ENCODE measurements at places on chromosomes 2 and 18. TPM values are rescaled to one million over a fixed set of nuclear protein-coding genes. Genes with fewer than 3 reads are reported as not detected.

CCDC138 gene
- 14.3 TPM for total RNA-seq

ZC3H6 gene
- total RNA-seq, result 15.3 TPM

CCL20 gene
- 16.2 TPM for total RNA-seq

MC5R gene
- not detected for total RNA-seq

PMAIP1 gene
- total RNA-seq, result 58.7 TPM

CDK5R2 gene
- total RNA-seq, result not detected

OXER1 gene
- 0.23 TPM for total RNA-seq

CABLES1 gene
- 3.8 TPM for total RNA-seq

LRATD1 gene
- total RNA-seq, result not detected

SKOR2 gene
- total RNA-seq, result 0.14 TPM

GPAT2 gene
- 8.4 TPM for total RNA-seq

DAPL1 gene
- total RNA-seq, result not detected

DNA sequence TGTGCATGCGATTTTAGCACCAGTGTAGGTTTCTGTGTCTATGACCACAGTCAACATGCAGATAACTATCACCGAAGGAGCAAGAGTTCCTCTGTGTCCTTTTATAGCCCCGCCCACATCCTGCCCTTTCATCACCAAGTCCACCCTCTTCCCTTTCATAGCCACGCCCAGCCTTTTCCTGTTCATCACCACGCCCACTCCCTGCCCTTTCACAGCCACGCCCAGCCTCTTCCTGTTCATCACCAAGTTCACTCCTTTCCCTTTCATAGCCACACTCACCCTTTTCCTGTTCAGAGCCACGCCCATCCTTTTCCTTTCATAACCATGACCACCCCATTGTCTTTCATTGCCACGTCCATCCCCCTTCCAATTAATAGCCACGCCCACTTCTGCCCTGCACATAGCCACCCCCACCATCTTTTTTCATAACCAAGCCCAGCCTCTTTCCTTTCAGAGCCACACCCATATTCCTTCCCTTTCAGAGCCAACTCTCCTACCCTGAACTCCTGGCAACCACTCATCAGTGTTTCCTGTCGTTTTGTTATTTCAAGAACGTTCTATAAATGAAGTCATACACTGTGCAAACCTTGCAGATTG lies 273.9 kb downstream of the MYT1L start:
- no peaks in the 10 kb centered on the region for H3K27me3 ChIP-seq
- no peak overlapping the region for H3K4me3 ChIP-seq
- peaks cover 17% of the 10 kb centered on the region for H3K4me1 ChIP-seq
- peaks cover 3% of the 10 kb centered on the region for H3K36me3 ChIP-seq

GRCh38 chr2:29110916-29111535 lies 4.2 kb upstream of the CLIP4 start:
- H3K36me3 ChIP-seq, result peaks cover 3% of the 10 kb centered on the region
- H3K4me3 ChIP-seq, result no peak overlapping the region
- DNase-seq, result no peak
- peaks cover 13% of the 10 kb centered on the region for H3K4me1 ChIP-seq

GRCh38 chr18:3692691-3693090 lies 242.7 kb downstream of the TGIF1 start:
- no peak overlapping the region for H3K27ac ChIP-seq
- DNase-seq, result no peak
- no peaks in the 10 kb centered on the region for H3K27me3 ChIP-seq
- peaks cover 6% of the 10 kb centered on the region for H3K4me1 ChIP-seq

DNA sequence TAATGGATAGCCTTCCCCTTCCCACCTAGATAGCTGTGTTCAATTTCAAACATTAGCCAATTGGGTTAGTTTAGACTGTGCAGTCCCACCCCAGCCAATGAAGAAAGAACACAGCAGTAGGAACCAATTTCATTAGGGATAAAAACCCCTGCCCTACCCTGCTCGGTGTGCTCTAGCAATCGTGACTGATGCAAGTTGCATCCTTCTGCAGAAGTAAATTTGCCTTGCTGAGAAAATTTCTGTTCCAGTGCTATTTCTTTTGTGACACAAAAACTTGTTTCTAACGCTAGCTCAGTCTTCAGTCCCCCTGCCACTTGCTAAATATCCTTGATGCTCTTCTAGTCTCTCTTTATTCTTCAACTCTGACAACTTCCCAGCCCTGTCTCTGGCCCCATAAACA lies 15.2 kb upstream of the SAP130 start:
- H3K4me1 ChIP-seq, result no peaks in the 10 kb centered on the region
- DNase-seq, result no peak
- H3K27me3 ChIP-seq, result peaks cover 5% of the 10 kb centered on the region

- H3K4me1 ChIP-seq, result peaks cover 47% of the 10 kb centered on the region
- H3K36me3 ChIP-seq, result no peaks in the 10 kb centered on the region
- H3K27ac ChIP-seq, result no peak overlapping the region
- no peak for DNase-seq
- no peak overlapping the region for H3K4me3 ChIP-seq
These were observed 26.3 kb downstream of the PMAIP1 start for GRCh38 chr18:59926131-59926530.

- H3K36me3 ChIP-seq, result peaks cover 50% of the 10 kb centered on the region
- no peak overlapping the region for H3K27ac ChIP-seq
- H3K4me1 ChIP-seq, result peaks cover 4% of the 10 kb centered on the region
- no peak for DNase-seq
These were observed 18.7 kb downstream of the IMMT start for GRCh38 chr2:86176597-86176996.

DNA sequence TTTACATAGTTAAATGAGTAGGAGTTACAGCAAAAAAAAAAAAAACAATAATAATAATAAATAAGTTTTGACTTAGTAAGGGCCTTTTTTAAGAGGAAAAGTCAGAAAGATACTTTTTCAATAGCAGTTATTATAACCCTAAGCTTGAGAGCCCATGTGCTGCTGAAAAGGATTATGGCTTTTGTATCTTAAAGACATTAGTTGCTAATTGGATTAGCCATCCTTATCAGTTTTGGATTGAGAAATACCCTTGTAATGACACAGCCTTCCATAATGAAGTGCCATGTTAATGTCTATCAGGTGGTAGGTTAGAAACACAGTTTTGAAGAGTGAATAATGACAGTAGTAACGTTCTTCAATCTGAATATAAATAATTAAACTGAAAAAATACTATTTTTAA lies 554.0 kb downstream of the RIT2 start:
- H3K27me3 ChIP-seq, result no peaks in the 10 kb centered on the region
- H3K4me1 ChIP-seq, result no peaks in the 10 kb centered on the region
- H3K27ac ChIP-seq, result no peak overlapping the region
- H3K4me3 ChIP-seq, result no peak overlapping the region
- DNase-seq, result no peak

DNA sequence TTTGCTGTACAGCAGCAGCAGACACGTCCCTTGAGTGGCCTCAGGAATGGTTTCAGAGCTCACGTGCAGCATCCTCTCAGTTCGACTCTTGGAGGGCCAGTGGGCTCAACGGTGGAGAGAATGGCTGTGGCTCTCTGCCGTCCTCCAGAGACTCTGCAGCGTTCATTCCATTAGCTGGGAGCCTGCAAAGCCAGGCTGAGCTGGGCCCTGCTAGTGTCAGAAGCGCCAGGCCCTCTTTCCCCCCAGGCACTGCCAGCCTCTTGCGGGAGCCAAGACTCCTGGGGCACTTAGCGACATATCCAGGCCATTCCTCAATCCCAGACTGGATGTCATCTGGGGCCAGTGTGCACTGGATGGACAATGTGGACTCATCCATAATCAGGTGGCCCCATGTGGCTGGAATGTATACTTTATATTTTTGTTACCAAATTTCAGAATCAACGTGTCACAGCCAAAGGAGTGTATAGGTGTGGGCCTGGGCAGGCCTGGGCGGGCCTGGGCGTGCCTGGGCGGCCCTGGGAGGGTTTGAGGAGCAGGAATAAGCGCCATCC lies 125.1 kb upstream of the EPAS1 start:
- H3K27me3 ChIP-seq, result no peaks in the 10 kb centered on the region
- no peak overlapping the region for H3K4me3 ChIP-seq
- no peak overlapping the region for H3K27ac ChIP-seq
- DNase-seq, result no peak
- H3K36me3 ChIP-seq, result no peaks in the 10 kb centered on the region
- H3K4me1 ChIP-seq, result no peaks in the 10 kb centered on the region

DNA sequence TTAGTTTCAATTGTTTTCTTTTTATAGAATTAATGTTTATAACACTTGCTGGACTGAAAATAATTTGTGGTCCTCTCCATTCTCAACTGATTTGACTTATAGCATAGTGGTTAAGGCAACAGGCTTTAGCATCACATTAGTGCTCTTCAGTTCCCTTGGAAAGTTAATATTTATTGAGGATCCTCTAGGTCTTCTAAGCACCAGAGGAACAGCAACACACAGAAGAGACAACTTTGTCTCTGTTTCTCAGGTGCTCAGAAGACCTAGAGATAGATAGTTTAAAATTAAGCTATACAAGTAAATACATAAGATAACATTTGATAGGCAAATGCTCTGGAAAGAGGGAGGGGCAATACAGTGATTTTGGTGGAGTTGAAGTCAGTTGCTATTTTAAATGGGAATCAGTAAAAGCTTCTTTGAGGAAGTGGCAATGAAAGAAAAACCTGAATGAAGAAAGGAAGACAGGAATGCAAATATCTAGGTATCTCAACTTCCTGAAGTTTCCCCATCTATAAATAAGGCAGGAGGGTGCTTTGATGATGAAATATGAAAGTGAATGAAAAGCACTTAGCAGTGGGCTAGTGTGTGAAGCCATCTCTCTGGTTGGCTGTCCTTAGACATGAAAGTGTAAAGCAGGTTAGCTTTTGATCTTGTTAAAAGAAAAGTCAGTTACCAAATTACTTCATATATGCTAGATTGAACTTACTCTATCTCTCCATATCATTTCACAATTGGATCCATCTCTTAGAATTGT lies 7.9 kb downstream of the NEUROD1 start:
- peaks cover 30% of the 10 kb centered on the region for H3K27me3 ChIP-seq
- H3K4me3 ChIP-seq, result no peak overlapping the region
- no peak overlapping the region for H3K27ac ChIP-seq

DNA sequence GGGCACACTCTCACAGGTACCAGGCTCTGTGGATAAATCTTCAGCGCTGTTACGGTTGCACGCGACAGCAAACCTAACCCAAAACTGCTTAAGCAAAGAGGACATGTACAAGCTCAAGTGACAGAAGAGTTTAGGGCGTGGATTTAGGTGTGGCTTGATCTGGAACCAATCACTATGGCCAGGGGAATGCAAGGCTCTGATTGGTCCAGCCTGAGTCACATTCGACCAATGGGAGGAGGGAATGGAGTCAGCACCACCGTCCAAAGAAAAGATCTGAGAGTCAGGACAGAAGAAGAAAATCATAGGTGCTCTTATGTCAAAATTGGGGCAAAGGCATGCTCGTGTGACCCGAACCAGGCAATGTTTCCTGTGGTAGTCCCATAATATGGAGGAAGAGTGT lies 139.0 kb downstream of the TRIM43 start:
- no peaks in the 10 kb centered on the region for H3K4me1 ChIP-seq
- no peaks in the 10 kb centered on the region for H3K36me3 ChIP-seq
- no peak overlapping the region for H3K4me3 ChIP-seq

GRCh38 chr2:38122344-38122743 lies 46.4 kb upstream of the CYP1B1 start:
- DNase-seq, result no peak
- H3K4me1 ChIP-seq, result no peaks in the 10 kb centered on the region
- H3K27me3 ChIP-seq, result peaks cover 5% of the 10 kb centered on the region

GRCh38 chr2:183248866-183249567 lies 124.8 kb downstream of the NUP35 start:
- no peaks in the 10 kb centered on the region for H3K27me3 ChIP-seq
- no peak for DNase-seq
- H3K4me1 ChIP-seq, result no peaks in the 10 kb centered on the region
- H3K36me3 ChIP-seq, result no peaks in the 10 kb centered on the region
- H3K4me3 ChIP-seq, result no peak overlapping the region

- H3K4me3 ChIP-seq, result no peak overlapping the region
- H3K36me3 ChIP-seq, result no peaks in the 10 kb centered on the region
- H3K4me1 ChIP-seq, result no peaks in the 10 kb centered on the region
- peaks cover 16% of the 10 kb centered on the region for H3K27me3 ChIP-seq
- H3K27ac ChIP-seq, result no peak overlapping the region
These were observed 74.8 kb upstream of the GLI2 start for GRCh38 chr2:120660771-120661459.

- no peak for DNase-seq
- no peaks in the 10 kb centered on the region for H3K27me3 ChIP-seq
- H3K4me3 ChIP-seq, result no peak overlapping the region
- H3K4me1 ChIP-seq, result peaks cover under 1% of the 10 kb centered on the region
- no peaks in the 10 kb centered on the region for H3K36me3 ChIP-seq
These were observed 51.1 kb upstream of the ARHGAP15 start for GRCh38 chr2:143078104-143078503.

GRCh38 chr2:3728104-3729054 lies 25.0 kb downstream of the DCDC2C start:
- H3K4me3 ChIP-seq, result no peak overlapping the region
- H3K4me1 ChIP-seq, result no peaks in the 10 kb centered on the region
- no peak overlapping the region for H3K27ac ChIP-seq
- peaks cover 2% of the 10 kb centered on the region for H3K27me3 ChIP-seq

GRCh38 chr2:232525791-232526371 lies at the start of gene CHRND:
CHRND (plus strand) TSS chr2:232526160; CDS start chr2:232526216, 56 bp downstream.
- H3K4me1 ChIP-seq, result peaks cover 17% of the 10 kb centered on the region
- H3K36me3 ChIP-seq, result no peaks in the 10 kb centered on the region
- H3K27me3 ChIP-seq, result peaks cover 28% of the 10 kb centered on the region
- H3K4me3 ChIP-seq, result no peak within 1 kb of the TSS
- H3K27ac ChIP-seq, result no peak within 1 kb of the TSS
- DNase-seq, result no peak

- H3K4me3 ChIP-seq, result no peak overlapping the region
- no peak for DNase-seq
- no peak overlapping the region for H3K27ac ChIP-seq
- H3K27me3 ChIP-seq, result no peaks in the 10 kb centered on the region
- no peaks in the 10 kb centered on the region for H3K4me1 ChIP-seq
These were observed 140.6 kb upstream of the LYPD6 start for GRCh38 chr2:149189769-149190168.

DNA sequence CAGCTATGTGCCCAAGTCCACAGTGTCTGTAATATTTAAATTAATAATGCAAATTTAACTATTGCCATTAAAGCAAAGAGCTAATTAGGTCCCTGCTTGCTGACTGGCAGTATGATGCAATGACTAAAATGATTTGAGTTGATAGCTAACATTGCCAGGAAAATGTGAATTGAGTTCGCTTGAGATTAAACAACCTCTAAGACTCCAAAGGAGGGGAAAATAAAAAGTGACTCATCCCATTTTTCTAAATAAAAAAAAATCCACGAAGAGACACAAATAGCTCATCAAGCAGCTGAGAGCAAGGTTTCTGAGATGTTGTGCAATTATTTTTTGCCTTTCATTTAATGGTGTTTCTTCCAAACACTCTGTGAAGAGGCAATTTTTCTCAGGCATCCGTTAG lies 413.0 kb downstream of the MTX2 start:
- no peak for DNase-seq
- no peaks in the 10 kb centered on the region for H3K36me3 ChIP-seq
- peaks cover 20% of the 10 kb centered on the region for H3K27me3 ChIP-seq
- H3K27ac ChIP-seq, result no peak overlapping the region

- H3K27ac ChIP-seq, result peak overlapping the region; percentile 97
- peaks cover 66% of the 10 kb centered on the region for H3K4me1 ChIP-seq
- peak; percentile 97 for DNase-seq
- H3K4me3 ChIP-seq, result peak overlapping the region; percentile 66
- H3K27me3 ChIP-seq, result no peaks in the 10 kb centered on the region
These were observed 163.8 kb downstream of the FAM210A start for GRCh38 chr18:13562494-13563029.

- peak overlapping the region; percentile 90 for H3K27ac ChIP-seq
- no peaks in the 10 kb centered on the region for H3K36me3 ChIP-seq
- peak; percentile 43 for DNase-seq
- H3K4me3 ChIP-seq, result peak overlapping the region; percentile 84
These were observed 1.0 kb downstream of the ZDBF2 start for GRCh38 chr2:206275312-206276055.

Measured in activated CD4-positive, alpha-beta T cell treated with anti-CD3 and anti-CD28 coated beads for 36 hours (primary cell).